Upper lobe of right lung (tissue), 1 donor: ENCODE measurements at places on chromosomes 16 and 17.

DNA sequence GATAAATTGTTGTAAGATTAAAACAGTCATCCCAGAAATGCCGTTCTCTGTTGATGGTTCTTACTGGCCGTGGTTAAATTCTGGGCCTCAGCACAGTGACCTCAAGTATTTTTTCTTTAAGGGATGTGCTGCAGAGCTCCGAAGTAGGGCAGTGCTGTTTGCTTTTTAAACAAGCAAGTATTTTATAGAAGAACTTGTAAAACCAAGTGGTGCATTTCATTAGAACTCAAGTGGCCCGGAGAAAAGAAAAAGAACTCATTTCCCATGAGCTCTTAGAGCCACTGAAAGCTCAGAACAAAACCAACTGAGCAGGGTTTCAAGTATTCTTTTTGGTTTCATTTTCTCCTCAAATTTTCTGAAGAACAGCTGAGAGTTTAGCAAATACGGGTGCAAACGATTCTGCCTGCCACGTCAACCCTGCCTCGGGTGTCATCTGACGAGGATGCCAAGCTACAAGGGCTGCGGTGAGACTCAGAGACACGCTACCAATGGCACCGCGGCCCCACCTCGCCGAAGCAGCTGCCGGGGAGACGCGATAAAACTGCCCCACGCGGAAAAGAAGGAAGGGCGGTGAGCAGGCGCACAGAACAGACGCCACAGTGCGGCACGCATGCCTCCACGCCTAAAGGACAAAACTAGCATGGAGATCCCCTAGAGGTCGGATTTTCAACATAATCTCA is 6.3 kb downstream of the LMF1 start:
- peak overlapping the region; percentile 78 for H3K27ac ChIP-seq
- DNase-seq = peak; percentile 76
- peaks cover 2% of the 10 kb centered on the region for H3K4me1 ChIP-seq
- no peaks in the 10 kb centered on the region for H3K27me3 ChIP-seq
- H3K4me3 ChIP-seq = peak overlapping the region; percentile 30

GRCh38 chr16:79623062-79623461 is 22.5 kb upstream of the MAF start:
- no peaks in the 10 kb centered on the region for H3K36me3 ChIP-seq
- H3K27ac ChIP-seq = no peak overlapping the region
- H3K4me1 ChIP-seq = no peaks in the 10 kb centered on the region
- H3K4me3 ChIP-seq = no peak overlapping the region

DNA sequence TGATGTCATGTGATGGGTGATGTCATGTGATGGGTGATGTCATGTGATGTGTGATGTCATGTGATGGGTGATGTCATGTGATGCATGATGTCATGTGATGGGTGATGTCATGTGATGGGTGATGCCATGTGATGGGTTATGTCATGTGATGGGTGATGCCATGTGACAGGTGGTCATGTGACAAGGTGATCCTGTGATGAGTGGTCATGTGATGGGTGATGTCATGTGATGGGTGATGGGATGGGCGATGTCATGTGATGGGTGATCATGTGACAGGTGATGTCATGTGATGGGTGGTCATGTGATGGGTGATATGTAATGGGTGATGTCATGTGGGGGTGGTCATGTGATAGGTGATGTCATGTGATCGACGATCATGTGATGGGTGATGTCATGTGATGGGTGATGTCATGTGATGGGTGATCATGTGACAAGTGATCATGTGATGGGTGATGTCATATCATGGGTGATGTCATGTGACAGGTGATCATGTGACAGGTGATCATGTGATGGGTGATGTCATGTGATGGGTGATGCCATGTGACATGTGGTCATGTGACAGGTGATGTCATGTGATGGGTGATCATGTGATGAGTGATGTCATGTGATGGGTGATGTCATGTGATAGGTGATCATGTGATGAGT is 17.2 kb downstream of the CD300LB start:
- H3K4me1 ChIP-seq = no peaks in the 10 kb centered on the region
- no peak overlapping the region for H3K27ac ChIP-seq
- no peak overlapping the region for H3K4me3 ChIP-seq
- no peaks in the 10 kb centered on the region for H3K27me3 ChIP-seq
- no peaks in the 10 kb centered on the region for H3K36me3 ChIP-seq

DNA sequence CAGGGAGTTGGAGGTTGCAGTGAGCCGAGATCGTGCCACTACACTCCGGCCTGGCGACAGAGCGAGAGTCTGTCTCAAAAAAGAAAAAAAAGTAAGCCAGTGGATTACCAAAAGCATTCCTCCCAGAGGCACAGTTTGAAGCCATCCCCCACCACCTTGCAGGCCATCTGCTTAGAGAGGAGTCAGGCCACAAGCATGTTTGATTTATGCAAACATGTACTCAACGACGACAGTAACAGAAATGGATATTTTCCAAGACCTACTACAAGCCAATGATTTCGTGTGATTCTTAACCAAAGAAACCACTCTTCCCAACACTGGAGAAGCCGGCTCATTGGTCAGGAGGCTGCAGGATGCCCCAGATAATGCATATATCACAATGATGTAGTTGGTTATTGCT is 34.8 kb downstream of the MYH13 start:
- H3K36me3 ChIP-seq = no peaks in the 10 kb centered on the region
- no peaks in the 10 kb centered on the region for H3K4me1 ChIP-seq
- no peaks in the 10 kb centered on the region for H3K27me3 ChIP-seq
- DNase-seq = no peak

DNA sequence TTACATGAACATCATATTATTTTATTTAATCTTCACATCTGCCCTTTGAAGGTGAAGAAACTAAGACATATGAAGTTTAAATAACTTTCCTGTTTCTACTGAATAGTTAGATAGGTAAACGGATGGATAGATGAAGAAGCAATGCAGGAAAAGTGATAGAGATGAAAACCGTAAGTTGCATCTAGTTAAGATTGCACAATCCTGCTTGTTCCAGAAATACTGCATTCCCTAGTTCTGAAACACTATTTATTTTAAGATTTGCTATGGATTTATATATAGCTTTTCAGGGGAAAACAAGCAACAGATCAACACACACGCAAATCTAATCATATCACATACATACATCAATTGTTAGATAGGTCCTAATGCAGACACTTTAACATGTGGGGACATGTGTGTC is 512.7 kb upstream of the C16orf82 start:
- H3K27ac ChIP-seq = no peak overlapping the region
- H3K36me3 ChIP-seq = no peaks in the 10 kb centered on the region
- no peaks in the 10 kb centered on the region for H3K4me1 ChIP-seq
- H3K4me3 ChIP-seq = no peak overlapping the region
- no peaks in the 10 kb centered on the region for H3K27me3 ChIP-seq
- DNase-seq = no peak

GRCh38 chr17:42227849-42228700 is 33.8 kb upstream of the GHDC start:
- DNase-seq = no peak
- H3K4me1 ChIP-seq = peaks cover 15% of the 10 kb centered on the region
- H3K36me3 ChIP-seq = peaks cover 18% of the 10 kb centered on the region
- no peaks in the 10 kb centered on the region for H3K27me3 ChIP-seq

DNA sequence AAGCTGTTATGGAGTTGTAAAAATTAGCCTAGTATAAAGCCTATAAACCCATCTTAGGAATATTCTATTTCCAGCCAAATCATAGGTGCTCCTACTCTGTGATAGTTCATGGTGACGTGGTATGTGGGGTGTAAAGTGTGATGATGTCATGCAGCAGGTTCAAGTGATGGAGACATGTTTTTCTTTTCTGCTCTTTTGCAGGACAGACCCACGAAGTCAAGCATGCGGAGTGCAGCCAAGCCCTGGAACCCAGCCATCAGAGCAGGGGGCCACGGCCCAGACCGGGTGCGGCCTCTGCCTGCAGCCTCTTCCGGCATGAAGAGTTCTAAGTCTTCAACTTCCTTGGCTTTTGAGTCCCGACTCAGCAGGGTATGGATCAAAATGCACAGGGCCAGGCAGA is 87.3 kb downstream of the SPECC1 start:
- no peaks in the 10 kb centered on the region for H3K27me3 ChIP-seq
- H3K27ac ChIP-seq = no peak overlapping the region
- H3K4me1 ChIP-seq = no peaks in the 10 kb centered on the region
- H3K4me3 ChIP-seq = no peak overlapping the region
- H3K36me3 ChIP-seq = no peaks in the 10 kb centered on the region

DNA sequence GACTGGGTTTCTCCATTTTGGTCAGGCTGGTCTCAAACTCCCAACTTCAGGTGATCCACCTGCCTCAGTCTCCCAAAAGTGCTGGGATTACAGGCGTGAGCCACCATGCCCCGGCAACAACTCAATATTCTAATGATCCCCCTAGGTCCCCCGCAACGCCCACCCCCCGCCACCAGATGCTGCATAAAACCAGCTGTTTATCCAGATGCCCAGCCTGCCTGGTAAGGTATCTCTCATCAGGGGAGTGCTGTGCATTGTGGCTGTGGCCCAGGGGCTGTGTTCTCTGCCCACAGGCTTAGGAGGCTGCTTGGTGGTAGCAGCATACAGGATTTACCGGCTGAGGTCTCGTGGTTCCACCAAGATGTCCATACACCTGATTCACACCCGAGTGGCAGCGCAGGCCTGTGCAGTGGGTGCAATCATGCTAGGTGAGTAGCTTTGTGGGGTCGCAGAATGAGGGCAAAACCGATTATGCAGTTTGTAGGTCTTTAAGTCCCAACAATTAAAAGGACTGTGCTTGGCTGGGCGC is 1.3 kb downstream of the HIGD1B start:
- no peaks in the 10 kb centered on the region for H3K27me3 ChIP-seq
- H3K4me1 ChIP-seq = no peaks in the 10 kb centered on the region
- H3K36me3 ChIP-seq = peaks cover 42% of the 10 kb centered on the region
- DNase-seq = no peak
- H3K4me3 ChIP-seq = no peak overlapping the region

DNA sequence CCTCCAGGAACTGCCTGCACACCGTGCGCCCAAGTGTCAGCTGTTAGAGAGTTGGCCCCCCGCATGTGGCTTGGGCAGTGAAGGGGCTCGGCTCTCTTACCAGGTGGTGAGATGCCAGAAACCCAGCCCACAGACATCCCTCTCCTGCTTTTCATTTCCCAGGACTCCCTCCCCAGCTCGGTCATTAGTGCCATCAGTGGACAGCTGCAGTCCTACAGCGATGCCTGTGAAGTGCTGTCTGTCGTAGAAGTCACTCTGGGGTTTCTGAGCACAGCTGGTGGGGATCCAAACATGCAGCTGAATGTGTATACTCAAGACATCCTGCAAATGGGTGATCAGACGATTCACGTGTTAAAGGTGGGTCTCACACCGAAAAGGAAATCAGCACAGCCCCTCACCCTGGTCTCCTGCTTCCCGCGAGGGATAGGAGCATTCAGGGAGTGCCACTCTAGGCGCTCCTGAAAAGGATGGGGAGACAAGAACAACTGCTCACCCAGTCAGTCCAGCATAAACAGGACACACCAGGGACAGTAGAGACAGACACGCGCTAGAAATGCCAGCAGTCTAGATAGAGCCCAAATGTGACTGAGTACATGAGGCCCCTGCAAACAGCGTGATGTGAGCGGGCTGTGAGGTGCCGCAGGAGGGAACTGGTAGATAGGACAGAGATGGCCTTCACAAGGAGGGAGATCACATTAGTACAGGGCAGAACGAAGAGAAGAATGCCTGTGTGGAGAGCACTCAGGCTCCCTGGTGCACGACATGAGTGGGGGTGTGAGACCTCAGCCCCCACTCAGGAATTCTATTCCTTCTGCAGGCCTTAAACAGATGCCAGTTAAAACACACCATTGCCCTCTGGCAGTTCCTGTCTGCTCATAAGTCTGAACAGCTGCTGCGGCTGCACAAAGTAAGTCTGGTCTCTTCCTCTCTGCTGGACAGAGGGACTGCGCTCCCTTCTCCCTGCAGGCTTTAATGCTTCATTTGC is 25.7 kb upstream of the ENDOV start:
- DNase-seq = no peak
- H3K4me3 ChIP-seq = no peak overlapping the region
- no peak overlapping the region for H3K27ac ChIP-seq
- H3K27me3 ChIP-seq = no peaks in the 10 kb centered on the region
- peaks cover 97% of the 10 kb centered on the region for H3K36me3 ChIP-seq

DNA sequence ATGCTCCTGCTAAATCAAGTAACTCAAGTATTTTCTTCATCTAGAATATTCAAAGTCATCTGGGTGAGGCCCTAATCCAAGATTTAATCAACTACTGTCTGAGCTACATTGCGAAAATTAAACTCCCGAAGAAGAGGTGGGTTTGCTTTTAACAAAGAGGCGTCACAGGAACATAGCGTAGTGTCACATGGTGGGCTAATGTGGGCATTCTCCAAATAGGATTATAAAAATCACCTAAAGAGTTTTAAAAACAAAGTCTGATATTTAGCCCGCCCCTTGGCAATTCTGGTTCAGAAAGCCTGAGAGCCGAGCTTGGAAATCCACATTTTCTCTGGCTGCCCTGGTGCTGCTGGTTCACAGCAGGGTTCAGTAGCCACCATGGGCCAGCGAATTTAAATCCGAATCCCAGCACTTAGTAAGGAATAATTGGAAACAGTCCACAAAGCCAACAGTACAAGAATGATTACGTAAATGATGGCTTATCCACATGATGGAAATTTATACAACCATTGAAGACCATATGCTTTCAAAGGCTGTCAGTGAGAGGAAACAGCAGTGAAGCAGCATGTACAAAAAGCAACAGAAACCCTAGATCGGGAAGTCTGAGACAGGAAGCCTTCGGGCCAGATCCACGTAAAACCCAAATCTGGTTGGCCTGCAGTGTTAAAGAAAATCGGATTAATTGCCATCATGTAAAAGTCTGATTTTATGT is 8.8 kb downstream of the PMM2 start:
- no peak overlapping the region for H3K4me3 ChIP-seq
- peaks cover 100% of the 10 kb centered on the region for H3K36me3 ChIP-seq
- H3K27me3 ChIP-seq = no peaks in the 10 kb centered on the region
- no peak overlapping the region for H3K27ac ChIP-seq
- no peaks in the 10 kb centered on the region for H3K4me1 ChIP-seq
- DNase-seq = no peak

GRCh38 chr16:17404941-17405689 is 65.6 kb downstream of the XYLT1 start:
- no peaks in the 10 kb centered on the region for H3K27me3 ChIP-seq
- peaks cover 8% of the 10 kb centered on the region for H3K4me1 ChIP-seq
- peak overlapping the region; percentile 39 for H3K27ac ChIP-seq
- no peaks in the 10 kb centered on the region for H3K36me3 ChIP-seq
- peak; percentile 64 for DNase-seq
- H3K4me3 ChIP-seq = no peak overlapping the region

DNA sequence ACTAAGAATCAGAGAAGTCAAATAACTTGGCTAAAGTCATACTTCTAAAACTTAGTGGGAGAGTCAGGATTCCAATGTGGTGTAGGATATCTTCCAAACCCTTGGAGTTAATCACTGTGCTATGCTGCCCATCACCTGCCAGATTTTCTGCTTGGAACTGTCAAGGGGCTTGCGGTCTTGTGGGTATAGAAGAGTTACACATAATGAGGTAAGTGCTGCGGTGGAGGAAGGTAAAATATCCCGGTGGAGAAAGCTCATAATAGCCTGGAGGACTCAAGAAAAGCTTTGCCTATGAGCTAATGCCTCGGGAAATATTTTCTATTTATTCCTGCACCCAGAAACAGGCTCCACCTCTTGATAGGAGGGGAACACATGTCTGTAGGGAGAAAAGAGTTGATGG is 195.6 kb downstream of the UTP18 start:
- H3K36me3 ChIP-seq = no peaks in the 10 kb centered on the region
- no peak overlapping the region for H3K4me3 ChIP-seq
- no peak for DNase-seq
- H3K27me3 ChIP-seq = no peaks in the 10 kb centered on the region
- H3K27ac ChIP-seq = no peak overlapping the region

GRCh38 chr16:75506574-75506973 is 11.3 kb upstream of the CHST6 start:
- no peak overlapping the region for H3K4me3 ChIP-seq
- H3K27me3 ChIP-seq = no peaks in the 10 kb centered on the region
- no peak for DNase-seq
- H3K27ac ChIP-seq = no peak overlapping the region

- peak overlapping the region; percentile 17 for H3K27ac ChIP-seq
- no peaks in the 10 kb centered on the region for H3K27me3 ChIP-seq
- H3K36me3 ChIP-seq = no peaks in the 10 kb centered on the region
These were observed 138.8 kb downstream of the CCDC182 start for GRCh38 chr17:57606111-57606875.
